Umbilical cord (tissue), 2 donors: ENCODE measurements at places on chromosomes 7 and 10.

DNA sequence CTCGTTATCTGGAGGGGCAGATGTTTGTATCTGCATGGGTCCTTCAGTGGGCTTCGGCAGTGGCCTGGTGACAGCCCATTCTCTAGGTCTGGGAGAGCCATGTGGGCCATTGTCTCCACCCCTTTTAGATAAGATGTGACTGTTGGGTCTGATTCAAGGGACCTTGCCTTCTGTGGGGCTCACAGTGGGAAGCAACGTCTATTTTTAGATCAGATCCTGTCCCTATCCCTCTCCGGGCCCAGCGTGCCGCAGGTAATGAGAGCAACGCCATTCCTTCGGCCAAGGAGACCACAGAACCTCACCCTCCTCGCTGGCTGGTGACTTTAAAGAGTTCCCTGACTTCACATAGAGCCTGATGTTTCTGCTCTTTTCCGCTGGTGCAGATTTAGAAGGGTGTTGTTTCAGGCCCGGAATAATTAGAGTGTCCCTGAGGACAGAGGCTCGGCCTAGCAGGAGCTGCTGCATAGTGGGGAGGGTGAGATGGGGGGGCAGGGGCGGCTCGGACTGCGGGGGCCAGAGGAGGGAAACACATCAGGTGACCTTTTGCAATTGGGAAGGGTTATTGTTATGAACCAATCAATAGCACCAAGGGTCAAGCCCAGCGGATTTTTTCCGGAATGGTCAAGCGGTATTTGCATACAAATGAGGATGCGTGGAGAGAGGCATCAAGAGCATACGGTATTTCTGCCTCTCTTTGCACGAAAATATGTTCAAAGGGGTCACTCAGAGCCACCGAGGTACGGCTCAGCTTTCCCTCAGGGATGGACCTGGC lies 503.0 kb upstream of the FOXK1 start:
- DNase-seq, result no peak

GRCh38 chr10:66942407-66942806 lies 16.6 kb downstream of the LRRTM3 start:
- DNase-seq, result no peak

DNA sequence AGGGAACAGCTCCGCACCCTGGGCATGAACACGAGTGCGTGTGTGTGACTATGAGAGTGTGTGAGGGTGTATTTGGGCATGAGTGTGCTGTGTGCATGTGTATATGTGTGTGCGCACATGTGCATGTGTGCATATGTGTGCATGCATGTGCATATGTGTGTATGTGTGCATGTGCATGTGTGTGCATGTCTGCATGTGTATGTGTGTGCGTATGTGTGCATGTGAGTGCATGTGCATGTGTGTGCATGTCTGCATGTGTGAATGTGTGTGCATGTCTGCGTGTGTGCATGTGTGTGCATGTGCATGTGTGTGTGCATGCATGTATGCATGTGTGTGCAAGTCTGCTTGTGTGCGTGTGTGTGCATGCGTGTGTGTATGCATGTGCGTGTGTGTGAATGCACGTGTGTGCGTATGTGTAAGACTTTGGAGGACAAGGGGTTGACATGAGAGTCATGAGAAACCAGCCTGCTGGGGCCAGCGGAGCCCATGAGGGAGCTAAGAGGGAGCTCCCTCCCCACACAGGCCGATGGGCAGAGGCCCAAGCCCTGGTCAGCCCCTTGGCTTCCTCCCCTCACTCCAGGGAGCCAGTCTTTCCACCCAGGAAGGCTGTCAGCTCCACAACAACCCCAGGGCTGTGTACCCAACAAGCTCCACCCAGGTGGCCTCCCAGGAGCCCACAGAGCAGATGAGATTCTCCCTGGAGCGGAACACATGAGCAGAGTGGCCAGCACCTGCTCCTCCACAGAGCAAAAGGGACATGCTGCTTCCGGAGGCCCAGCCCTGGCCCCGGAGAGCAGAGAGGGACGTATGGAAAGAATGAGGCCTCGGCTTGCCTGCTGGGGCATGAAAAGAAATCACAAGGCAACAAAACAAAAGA lies 142.5 kb upstream of the PPP2R2D start:
- DNase-seq, result no peak

GRCh38 chr10:71359364-71360046 lies 37.2 kb upstream of the CDH23 start:
- DNase-seq, result peak; percentile 40

DNA sequence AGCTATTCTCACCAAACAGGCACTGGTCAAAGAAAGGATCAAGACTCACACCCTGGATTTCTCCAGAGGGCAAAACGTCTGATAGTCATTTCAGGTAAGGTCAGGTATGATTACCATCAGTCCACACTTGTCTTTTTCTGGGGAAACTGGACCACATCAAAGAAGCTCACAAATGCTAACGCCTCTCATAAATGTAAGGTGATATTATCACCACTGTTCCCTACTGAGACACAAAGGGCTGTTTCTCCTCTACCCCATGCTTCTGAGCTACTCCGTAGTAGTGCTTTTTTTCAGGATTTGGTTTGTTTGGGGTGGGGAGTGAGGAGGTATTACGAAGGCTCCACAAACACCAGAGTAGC lies 51.6 kb downstream of the CREB3L2 start:
- no peak for DNase-seq
